Activated CD4-positive, alpha-beta T cell treated with anti-CD3 and anti-CD28 coated beads, Interleukin-2, amount 10 ng/mL, durations not matched to agents 7 days and 5 days (primary cell): ENCODE measurements at places on chromosomes 12 and 14. TPM values are rescaled to one million over a fixed set of nuclear protein-coding genes. Genes with fewer than 3 reads are reported as not detected.

The ADGRD1 gene
- not detected for total RNA-seq

- DNase-seq, result no peak
Measured at GRCh38 chr12:19681007-19681406, 241.7 kb downstream of the AEBP2 start.

- no peak for DNase-seq
Measured at GRCh38 chr12:91287753-91288152, 105.1 kb upstream of the DCN start.

The USP44 gene
- 3.7 TPM for total RNA-seq

DNA sequence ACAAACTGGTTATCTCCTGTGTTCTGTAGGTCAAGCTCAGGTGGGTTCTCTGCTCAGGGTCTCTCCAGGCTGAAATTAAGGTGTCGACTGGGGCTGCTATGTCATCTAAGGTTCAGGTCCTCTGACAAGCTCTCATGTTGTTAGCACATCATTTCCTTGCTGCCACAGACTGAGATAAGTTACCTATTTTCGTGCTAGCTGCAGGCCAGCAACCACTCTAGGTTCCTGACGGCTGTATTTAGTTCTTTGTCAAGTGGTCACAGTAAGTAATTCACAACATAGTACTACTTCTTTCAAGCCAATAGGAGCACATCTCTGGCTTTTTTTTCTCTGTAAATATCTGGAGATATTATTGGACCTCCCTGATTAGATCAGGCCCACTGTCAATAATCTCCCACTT, 169.3 kb upstream of the CAND1 start:
- no peak for DNase-seq
